ENCODE measurements at places on chromosomes 2 and 18.

DNA sequence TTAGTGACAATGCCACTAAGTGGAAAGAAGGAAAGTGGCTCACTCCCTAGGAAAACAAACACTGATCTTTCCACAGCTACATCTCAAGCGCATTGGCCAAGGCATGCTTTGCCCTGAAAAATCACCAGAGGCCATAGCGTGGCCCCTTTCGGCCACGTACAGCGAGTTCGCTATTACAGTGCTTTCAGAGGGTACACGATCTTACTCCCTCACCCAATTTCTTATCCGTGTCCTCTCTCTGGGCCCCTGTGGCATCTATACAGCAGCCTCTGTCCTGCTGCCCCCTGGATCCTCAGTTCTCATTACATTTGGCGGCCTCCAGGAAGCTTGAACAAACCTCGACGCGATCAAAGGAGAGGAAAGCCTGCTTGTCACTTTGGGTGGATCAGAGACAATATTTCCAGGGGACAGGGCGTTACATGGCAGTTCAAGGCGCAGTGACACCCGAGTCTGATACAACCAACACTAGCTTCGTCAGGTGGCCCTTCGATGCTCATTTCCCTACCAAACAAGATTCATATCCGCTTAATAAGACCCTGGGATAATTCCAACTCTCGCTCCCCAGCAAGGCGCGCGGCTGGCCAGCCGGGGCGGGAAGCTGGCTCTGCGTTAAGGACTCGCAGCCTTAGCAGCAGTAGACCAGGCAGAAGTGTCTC is 941 bp downstream of the SKOR2 start:
- no peak for DNase-seq

- DNase-seq: no peak
These were observed 80.9 kb downstream of the CABYR start for GRCh38 chr18:24219561-24220317.

GRCh38 chr2:237919593-237919992 is 47.2 kb upstream of the UBE2F start:
- DNase-seq: no peak

GRCh38 chr18:62621546-62621945 is 93.8 kb upstream of the PHLPP1 start:
- DNase-seq: no peak

DNA sequence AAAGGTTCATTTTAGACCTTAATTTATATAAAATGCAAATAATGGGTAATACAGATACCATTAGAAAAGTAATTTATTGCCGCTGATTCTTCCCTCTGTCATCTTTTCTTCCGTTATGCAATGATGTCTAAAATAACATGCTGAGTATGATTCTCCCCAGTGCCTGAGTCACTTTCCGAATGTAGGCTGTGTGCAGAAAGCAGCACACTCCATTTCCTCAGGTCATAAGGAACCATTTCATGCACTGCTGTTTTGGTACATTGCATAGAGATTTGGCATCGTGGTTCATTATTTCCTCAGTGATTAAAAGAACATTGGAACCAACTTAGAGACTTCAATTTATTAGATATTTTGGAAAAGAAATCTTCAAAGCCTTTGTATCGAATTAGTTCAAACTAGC is 173.5 kb downstream of the CDH2 start:
- no peak for DNase-seq

- DNase-seq: no peak
These were observed 103.6 kb upstream of the TGFA start for GRCh38 chr2:70657246-70657645.
